ENCODE measurements at places on chromosomes 4 and X.

DNA sequence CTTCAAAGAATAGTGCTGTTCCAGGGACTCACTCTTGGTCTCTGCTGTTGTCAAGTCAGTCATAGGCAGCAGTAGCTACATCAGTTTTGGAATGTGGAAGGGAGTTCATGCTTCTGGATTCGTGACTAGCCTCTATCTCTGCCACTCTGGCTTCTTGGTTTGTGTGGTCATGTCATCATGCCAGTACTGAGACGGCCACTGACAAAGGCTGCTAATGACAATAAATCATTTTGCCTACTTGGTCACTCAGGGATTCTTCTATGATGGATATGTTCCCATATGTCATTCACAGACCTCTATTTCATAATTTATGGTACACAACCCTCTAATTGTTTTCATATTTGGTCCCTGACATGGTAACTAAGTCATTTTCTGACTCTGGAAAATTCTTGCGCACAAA is 450.8 kb upstream of the BOD1L1 start:
- no peak for DNase-seq

DNA sequence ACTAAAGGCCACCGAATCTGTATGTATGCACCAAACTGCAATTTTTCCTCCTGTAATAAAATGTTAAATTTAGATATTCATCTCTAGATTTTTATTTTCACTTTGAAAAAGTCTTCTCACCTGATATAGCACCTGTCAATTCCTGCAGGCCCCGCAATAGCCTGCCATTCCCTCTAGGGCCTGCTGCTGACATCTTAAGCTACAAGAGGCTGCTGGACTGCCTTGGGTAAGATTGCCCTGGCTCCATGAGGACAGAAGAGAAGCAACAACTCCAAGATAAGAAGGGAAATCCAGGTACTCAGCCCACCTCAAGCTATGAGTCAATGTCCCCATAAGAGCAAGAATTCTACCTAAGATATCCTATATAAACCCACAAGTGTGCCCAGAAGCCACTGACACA is 230.2 kb upstream of the AGTR2 start:
- peak; percentile 5 for DNase-seq

GRCh38 chrX:121052122-121052521 is 4.7 kb downstream of the GLUD2 start:
- DNase-seq, result no peak

DNA sequence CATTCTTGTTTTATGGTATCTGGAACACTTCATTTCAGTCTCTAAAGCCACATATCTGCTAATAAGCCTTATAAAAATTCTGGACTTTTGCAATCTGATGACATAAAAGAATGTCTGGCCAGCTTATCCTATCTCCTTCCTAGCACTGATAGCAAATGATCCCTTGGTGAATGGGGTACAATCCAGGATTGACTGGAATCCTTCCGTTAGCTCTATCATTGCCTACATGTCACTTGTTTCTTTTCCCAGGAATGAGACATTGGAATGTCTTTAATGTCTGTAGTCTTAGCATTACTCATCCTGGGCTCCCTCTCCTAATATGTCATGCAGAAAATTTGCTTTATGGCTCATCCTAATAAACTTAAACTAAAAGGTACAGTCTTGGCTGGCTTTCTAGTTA is 14.8 kb upstream of the PABPC4L start:
- DNase-seq, result no peak

GRCh38 chrX:123447506-123447905 is 263.4 kb downstream of the GRIA3 start:
- DNase-seq, result no peak

- no peak for DNase-seq
These were observed 56.7 kb upstream of the SLC7A11 start for GRCh38 chr4:138298866-138299265.

DNA sequence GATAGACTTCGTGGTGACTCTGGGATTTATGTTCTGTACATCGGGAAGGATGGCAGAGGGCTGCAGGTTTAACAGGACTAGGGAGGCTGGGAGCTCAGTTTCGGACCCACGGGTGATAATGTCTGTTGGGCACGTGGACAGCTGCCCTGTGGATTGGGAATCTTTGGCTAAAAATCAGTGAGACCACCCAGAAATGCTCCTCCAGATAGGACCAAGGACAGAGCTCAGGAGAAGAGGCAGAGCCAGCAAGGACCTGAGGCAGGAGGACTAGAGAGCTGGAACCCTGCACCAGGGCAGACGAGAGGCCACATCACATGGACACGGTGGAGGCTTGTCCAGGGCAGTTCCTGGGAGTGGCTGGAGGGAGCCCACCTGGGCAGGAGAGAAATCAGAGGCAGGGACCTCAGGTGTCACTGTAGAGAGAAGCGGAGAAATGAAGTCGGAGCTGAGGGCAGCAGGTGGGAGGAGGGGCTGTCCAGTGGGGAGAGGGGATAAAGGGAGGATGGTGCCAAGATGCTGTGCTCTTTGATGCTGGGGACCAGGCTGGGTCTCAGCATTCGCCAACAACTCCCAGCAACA is 79.2 kb downstream of the CPZ start:
- no peak for DNase-seq

DNA sequence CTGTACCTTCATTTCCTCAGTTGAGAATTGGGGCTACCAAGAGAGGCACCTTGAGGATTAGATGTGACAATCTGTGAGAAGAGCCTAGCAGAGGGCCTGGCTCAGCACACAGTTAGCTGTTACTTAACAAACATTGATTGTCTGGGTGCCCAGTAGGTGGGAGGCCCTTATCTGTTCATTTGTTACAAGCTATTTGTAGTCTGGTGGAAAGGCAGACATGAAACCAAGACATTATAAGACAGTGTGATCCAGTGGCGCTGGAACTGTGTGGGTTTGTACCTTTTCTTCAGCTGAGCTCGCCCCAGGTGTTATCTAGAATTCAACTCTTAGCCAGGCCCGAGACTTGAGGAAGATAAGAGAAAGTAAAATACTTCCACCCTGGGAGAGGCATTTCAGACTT is 16.9 kb downstream of the AKAP4 start:
- DNase-seq, result no peak

GRCh38 chr4:41192136-41192535 is 22.2 kb downstream of the APBB2 start:
- DNase-seq, result no peak

- DNase-seq, result no peak
These were observed 307.4 kb upstream of the SMIM31 start for GRCh38 chr4:164446516-164446915.

GRCh38 chr4:41561244-41561643 is 23.3 kb downstream of the LIMCH1 start:
- no peak for DNase-seq

GRCh38 chrX:151996347-151996746 is 21.9 kb upstream of the GABRE start:
- DNase-seq, result no peak

DNA sequence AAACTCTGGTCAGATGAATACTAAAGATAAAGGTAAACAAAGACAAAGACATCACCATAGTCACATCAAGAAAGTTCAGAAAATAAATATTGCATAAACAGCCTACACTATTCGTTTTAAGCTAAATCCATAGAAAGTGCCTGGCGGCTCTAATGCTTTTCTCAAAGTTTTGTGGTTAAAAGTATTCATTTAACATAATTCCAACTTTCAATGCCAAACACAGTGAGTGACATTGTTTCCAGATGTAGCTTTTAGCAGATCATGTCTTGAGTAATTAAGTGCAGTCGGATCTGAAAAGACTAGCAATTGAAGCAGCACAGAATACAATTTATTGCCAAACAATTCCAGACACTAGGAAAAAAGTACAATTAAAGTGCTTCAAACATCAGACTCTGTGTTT is 287.1 kb upstream of the ADGRL3 start:
- no peak for DNase-seq

DNA sequence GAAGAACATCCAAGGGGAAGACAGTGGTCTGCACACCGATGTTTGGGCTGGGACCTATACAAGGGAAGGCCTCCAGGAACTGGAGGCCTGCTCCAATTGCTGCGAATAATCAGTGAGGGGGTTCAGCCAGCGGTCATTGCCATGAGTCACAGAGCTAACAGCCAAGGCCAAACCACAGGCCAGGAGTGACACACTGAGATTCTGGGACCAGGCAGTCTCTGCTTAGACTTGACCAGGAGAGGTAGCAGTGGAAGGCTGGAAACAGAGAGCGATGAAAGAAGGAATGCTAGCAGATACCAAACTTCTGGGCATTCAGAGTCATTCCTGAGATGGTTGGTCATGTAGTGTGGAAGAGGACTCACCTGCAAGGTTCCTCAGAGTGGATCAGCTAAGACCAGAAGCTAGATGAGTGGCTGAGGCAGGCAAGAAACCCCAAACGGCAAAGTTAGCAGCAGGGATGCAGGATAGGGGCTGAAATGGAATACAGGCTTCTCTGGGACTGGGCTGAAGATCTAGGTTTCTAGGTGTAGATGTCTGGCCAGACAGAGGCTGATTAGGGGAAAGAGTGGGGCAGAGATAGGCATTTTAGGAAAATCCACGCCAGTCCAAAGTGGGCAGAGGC is 54.7 kb downstream of the CNGA2 start:
- no peak for DNase-seq

DNA sequence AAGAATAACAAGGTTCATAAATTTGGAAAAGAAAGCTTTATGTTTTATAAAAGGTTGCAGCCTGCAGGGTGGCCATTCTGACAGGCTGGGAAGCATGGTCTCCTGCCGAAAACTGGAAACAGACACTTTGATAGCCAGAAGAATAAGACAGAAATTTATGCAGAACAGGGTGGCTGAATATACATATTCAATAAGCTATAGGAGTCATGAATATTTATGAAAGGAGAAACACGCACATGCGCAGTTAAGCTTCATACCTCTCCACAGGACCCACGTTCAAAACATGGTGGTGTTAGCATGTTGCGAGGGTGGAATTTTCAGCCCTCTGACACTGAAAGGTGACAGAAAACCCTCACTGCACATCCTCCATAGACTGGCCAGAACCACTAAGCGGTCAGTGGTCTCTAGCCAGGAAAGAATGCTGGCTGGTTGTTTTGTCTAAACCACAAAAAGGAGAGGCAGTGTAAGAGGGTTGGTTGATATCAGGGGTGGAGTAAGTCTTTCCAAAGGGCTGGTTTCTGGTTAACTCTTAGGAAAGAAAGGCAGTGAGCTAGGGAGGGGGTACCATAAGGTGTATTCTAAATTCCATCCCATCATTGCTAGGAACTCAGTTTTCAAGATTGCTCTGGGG is 58.2 kb downstream of the ANXA10 start:
- no peak for DNase-seq

DNA sequence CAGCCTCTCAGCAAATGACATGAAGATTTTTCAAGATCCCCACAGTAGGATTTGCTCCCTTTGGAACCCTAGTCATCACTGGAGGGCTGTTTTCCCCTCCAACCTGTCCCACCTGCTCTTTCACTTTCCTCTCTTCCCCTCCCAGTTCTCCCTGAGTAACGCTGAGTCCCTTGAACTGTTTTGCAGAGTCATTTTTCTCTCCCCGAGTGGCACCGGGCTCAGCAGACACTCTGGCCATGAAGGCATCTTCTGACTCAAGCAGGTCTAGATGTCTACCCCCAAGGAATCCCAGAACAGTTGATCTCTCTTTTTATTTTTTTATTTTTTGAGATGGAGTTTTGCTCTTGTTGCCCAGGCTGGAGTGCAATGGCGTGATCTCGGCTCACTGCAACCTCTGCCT is 52.2 kb downstream of the HTRA3 start:
- DNase-seq, result no peak

DNA sequence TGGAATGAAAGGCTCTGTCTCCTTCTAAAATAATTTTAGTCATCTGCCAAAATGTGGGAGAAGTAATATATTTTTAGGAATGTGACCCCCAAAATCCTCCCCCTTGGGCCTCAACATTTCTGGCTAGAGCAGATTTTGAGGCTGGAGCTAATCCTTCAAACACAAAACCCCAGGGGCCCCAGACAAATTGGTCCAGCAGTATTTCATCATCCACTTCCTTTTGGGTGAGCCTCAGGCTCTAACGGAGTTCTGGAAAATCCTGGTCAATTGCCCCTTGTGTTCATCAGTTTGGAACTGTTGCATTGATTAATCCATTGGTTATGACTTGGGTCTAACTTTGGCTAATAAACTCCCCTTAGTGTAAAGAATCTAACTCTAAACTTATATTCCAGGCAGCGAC is 67.4 kb upstream of the PCDH19 start:
- no peak for DNase-seq

- DNase-seq, result no peak
These were observed 372.6 kb downstream of the OPHN1 start for GRCh38 chrX:68060506-68061205.

DNA sequence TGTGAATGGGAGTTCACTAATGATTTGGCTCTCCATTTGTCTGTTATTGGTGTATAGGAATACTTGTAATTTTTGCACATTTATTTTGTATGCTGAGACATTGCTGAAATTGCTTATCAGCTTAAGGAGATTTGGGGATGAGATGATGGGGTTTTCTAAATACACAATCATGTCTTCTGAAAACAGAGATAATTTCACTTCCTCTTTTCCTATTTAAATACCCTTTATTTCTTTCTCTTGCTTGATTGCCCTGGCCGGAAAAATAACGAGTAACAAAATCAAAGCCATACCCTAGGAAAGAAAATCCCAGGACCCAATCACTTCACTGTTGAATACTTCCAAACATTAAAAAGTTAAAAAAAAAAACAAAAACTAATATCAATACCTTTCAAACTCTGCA is 67.7 kb upstream of the UGT2B4 start:
- DNase-seq, result no peak

DNA sequence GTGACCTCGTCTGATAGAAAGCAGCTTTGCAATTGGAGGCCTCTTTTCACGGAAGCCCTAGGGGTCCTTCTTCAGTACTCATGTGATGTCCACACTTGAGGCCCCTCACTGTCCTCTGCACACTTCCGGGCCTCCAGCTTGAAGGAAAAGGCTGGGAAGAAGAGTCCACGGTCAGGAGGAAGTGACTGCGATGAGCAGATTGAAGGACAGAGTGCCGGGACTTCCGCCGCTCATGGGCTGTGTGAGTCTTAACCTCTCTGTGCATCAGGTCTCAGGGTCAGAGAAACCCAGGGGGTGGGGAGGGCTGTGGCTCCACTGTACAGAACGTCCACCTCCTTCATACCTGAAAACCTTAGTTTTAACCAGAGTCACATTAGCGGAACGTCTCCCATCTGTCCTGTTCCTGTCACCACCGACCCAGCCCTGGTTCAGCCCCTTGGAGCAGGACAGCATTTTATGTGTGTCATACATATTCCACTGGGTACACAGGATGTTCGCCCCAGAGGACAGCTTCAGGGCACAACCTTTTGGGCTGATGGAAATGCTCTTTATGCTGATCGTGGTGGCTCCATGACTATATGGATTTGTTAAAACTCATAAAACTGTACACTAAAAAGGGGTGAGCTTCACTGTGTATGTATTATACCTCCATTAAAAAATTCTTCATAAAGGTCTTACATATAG is 51.0 kb upstream of the SORCS2 start:
- DNase-seq, result no peak

DNA sequence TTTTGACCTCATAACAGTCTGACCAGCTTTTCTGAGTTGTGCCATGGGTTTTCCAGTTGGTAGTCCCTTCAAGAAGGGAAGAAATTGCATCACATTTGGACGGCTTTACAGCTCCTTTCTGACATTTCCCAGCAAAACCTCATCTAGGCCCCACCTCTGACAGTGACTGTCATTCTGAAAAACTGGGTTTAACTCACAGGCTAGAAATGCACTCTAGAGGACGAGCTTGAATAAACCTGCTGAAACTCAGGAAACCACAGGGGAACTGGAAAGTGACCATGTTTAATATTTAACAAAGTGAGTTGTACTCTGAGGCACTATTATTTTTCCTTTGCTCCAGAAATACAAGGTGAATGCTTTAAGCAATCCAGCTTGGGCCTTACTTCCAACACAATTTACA is 434.3 kb upstream of the RASGEF1B start:
- DNase-seq, result peak; percentile 23

All from GM13977 (cell line).